NCI-H1417 (cell line): ENCODE measurements at places on chromosomes 3 and 15.
A peak's percentile ranks its signal among the peaks of the same experiment; 100 is the strongest.

DNA sequence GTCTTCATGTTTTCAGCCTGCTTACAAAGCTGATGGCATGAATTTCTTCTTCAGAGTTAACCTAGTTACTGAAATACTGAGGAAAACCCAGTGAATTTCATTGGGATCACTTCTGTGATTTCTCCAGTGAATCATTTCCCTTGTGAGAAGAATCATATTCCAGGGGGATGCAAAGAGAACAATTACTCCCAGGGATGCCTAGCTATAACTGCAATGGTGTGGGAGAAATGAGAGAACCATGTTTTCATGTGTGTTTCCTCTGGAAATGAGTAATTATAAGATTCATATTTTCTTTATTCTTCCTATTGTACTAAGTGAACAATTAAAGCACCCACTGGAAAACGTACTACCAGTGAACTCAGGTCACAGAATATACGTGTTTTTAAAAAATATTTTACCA is 485.4 kb downstream of the GRM7 start:
- DNase-seq = no peak

DNA sequence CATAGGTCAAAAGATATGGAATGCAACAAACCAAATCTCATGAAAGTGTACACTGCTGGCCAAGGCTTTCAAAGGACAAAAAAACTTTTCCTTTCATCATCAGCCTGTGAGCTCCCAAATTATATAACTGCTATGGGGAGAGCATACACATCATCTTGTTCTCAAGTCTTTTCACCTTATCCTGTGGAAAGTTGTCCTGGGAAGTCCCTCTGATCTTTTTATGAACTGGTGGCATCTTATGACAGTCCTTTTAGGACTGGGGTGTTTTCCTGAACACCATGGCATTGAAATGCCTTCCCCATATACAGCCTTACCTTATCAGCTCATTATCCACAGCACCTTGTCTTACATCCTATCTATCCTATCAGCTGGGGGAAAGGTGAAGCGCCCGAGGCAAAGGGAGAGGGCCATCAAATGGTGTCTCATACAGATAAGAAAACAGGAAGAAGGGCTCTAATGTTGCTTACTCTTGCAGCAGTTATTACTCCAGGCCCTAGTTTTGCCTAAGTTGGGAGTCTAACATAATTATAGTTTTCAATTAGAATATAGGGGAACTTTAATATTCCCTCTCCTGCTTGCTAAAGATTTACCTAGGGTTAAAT is 61.5 kb upstream of the GOLIM4 start:
- DNase-seq = no peak

DNA sequence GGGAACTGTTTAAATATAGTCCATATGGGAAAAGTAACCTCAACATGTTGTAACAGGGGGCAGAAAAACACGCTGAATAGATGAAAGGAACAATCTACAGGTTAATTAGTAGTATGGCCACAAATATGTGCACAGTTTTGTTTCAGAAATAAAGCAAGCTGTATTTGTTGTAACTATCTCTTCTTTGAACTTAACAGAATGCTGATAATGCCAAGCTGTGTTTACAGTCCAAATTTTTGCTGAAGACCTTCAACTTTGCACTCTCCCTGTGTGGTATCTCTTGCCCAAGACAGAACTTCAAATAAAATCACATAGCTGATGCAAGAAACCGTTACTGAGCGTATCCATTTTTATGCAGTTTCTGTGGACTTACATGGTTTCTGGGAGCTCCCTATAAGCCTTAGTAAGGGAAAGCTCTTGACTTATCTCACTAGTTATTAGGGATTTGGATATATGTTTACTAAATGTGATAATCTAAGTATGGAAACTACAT is 425.4 kb upstream of the TPRG1 start:
- DNase-seq = no peak

DNA sequence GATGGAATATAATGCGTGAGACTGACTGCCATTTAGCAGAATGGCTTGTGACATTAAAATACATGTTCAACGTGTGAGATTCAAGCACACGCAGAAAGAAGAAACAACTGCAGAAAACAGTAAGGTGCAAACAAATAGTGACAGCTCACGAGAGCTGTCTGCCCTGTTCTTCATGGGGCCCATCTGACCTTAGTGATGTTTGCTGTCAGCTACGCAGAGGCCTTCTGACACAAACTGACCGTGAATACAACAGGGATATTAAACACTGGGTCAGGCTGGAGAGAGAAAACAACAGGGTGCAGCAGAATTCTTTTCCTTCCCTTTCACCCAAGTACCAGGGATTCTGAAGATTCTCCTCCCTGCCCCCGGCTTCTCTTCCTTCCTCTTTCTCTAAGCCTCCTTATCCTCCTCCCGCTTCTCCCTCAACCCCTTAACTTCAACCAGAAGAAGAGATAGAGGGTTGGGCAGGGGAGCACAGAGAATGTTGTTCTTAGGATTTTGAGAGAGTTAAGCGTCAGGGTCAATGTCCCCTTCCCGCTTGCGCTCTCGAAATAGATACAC is 2.1 kb downstream of the TNFAIP8L3 start:
- DNase-seq = no peak

- no peak for DNase-seq
Measured at GRCh38 chr3:1374471-1374870, 281.6 kb downstream of the CNTN6 start.

- no peak for DNase-seq
Measured at GRCh38 chr15:57288926-57289580, 87.3 kb upstream of the CGNL1 start.

GRCh38 chr3:101131767-101132166 is 138.5 kb upstream of the ABI3BP start:
- DNase-seq = no peak

GRCh38 chr15:98954411-98954810 is 53.2 kb downstream of the PGPEP1L start:
- DNase-seq = no peak

DNA sequence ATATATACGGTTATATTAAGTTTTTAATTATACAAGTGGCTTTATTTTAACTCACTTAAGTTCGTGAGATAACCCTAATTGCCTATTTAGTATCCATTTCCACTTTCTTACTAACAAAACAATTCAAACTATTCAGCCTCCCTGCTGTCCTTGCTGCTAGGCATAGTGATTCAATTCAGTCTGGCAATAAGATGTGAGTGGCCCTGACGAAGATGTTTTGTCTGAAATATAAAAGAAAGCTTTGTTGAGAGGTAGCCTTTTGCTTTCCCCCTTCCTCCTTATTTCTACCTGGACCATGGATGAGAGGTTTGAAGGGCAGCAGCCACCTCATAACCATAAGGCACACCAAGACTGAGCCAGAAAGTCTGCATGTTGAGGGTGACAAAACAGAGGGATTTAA is 89.3 kb upstream of the TRIM42 start:
- DNase-seq = no peak

DNA sequence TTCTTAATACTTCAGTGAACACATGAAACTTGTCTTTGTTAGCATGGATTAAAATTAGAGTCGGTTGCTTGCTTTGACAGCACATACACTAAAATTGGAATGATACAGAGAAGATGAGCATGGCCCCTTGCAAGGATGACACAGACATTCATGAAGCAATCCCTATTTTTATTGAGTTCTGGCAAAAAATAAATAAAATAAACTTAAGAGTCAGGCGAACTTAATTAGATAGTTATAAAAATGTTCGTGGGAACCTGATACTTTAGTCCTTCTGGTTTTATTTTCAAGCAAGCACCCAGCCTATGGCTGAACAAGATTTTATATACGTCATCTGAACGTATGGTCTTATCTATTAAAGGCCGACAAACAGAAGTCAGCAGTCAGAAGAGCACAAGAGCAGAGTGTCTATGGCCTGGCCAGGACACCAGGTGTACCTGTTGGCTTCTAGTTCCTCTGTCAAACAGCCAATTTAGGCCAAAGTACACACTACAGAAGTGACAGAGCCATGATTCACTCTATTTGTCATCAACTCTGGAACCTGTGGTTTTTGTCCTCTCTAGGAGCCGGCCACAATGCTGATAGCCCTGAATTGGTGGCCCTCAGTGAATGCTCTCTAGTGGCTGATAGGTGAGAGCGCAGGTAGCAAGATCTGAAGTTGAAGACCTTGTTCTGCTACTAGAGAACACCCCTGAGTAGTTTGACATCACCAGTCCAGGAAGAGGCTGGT is 64.3 kb downstream of the LEO1 start:
- DNase-seq = peak; percentile 48
